ENCODE measurements at places on chromosomes 2 and 18. TPM values are rescaled to one million over a fixed set of nuclear protein-coding genes. Genes with fewer than 3 reads are reported as not detected.

GRCh38 chr2:226121046-226121738, 678.4 kb downstream of the IRS1 start:
- no peak for DNase-seq

DNA sequence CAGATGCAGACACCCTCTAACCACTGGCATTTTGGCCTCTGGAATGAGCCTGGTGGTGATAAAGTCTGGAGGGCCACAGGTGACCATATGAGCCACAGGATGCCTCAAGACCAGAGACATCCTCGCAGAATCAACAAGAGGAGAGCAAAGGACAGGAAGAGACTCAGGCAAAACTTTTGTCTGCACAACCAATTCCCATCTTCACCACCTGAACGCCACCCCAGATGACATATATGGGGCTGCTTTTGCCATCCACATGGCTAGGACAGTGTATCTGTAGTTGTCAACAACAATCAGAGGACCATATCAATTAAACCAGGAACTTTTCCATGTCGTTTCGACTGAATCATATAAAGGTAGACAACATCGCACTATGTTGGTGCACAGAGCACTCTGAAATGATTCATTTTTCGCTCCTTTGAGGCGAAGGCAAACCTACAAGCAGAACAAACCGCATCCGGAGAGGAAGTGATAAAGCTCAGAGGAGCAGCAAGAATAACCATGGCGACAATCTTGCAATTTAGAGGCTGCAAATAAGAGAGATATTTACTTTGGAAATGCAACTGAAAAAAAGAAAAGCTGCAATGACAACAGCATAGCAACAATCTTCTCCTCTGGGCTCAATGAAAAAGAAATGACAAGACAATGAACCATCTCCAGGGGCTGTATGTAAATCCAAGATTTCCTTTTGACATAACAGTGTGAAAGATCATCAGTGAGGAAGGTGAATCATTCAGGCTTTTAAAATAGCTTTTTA, 204.5 kb downstream of the ARL4C start:
- DNase-seq, result no peak

DNA sequence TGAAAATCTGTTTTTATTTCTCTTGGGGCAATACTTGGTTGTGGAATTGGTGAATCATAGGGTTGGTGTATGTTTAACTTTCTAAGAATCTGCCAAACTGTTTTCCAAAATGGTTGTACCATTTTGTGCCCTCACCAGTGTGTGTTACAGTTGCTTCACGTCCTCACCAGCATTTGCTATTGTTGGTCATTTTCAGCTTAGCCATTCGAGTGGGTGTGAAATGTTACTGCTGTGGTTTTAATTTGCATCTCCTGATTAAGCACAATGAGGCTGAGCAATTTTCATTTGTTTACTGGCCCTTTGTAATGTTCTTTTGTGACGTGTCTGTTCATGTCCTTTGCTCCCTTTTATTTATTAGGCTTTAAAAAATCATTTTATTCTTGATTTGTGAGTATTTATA, 49.7 kb downstream of the FOSL2 start:
- no peak for DNase-seq

- no peak for DNase-seq
Observed at GRCh38 chr2:26017464-26018183, 16.3 kb upstream of the RAB10 start.

- no peak for DNase-seq
Observed at GRCh38 chr2:120976501-120977307, 241.0 kb downstream of the GLI2 start.

DNA sequence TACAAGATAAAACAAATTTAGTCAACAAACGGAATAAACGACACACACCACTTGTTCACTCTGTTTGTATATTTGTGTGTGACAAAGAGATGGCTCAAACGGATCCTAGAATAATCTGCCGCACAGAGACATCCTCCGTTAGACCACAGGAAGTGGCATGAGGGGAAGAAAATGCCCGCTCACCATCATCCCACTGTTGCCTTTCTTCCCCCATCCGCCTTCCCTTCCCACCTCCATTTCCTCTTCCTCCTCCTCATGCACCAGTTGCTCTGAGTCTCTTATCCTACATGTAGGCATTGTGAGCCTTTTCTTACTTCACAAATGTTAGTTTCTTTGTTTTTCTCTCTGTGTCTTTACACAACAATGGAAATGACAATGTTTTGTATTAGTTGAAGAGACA, 228.5 kb upstream of the SMIM21 start:
- DNase-seq, result no peak

GRCh38 chr2:65344689-65345088, 87.7 kb downstream of the SPRED2 start:
- no peak for DNase-seq

- DNase-seq, result no peak
Observed at GRCh38 chr2:67295406-67295805, 101.7 kb upstream of the ETAA1 start.

DNA sequence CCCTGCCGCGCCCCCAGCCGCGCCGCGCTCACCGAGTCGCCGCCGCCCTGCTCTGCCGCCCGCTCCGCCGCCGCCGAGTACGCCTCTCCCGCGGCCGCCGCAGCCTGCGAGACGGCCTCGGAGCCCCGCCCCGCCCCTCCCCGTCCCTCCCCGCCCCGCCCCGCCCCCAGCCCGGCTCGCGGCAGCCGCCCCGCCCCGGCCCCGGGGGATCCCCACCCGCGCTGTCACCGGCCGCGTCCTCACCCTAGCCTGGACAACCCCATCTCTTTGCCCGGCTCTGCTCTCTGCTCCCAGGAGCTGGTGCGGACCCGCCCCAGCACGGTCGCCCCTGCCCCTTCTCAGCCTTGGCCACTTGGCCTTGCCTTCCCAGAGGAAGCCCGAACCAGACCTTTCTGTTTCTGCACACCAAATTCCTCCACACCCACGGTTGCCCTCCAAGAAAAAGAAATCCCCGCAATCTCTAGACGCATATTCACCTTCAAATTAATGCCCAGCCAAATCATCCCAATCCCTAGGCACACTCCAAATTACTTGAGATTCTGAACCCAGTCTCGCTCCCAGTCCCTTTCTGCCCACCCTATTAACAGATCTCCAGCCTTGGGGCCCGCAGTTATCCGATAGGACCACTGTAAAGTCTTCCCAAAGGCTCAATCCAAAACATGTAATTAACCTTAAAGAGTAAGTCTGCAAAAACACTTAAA, at the start of gene CYRIA:
Gene CYRIA (minus strand): TSS at position 87 of the 701 bp plus-strand sequence. CDS start 77,715 bp downstream, outside the sequence.
- DNase-seq, result no peak

DNA sequence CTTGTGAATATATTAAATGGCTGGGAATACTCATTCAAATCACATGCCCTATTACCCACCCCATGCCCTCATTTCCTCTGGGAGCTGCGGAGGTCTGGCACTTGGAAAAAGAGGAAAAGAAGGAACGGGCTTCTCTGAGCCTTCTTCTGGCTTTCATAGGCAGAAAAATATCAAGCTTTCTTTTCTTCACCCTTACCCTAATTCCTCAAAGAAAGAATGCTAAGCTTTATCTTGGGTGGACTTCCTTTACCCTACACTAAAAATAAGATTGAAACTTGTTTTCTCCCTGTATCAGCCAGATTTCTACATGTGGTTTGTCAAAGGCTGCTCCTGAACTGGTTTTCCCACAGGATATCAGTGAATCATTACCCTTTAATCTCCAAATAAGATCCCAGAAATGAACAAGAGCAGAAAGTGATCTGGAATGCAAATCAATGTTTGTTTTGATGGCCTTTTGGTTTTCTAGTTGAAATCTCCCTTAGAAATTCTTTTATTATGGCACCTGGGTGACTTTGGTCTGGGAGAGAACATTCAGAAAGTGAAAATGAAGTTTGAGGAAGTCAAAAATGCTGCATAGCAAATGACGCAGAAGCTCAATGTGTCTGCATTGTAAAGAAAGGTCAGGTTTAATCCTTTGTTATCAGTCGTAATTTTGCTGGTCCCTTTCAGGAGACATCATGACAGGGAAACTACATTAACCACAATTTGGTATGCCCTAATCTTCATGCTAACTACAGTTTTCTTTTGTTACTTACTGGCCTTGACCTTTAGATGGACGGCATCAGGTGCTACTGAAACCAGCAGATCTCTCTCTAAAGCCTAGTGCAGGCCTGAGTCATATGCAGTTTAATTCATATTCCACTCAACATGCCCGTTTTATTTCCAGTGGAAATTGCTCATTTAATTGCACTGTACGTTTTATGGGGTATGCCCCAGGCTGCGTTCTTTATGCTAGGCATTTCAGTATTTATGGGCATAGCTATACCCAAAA, 46.6 kb upstream of the HNRNPA3 start:
- no peak for DNase-seq

DNA sequence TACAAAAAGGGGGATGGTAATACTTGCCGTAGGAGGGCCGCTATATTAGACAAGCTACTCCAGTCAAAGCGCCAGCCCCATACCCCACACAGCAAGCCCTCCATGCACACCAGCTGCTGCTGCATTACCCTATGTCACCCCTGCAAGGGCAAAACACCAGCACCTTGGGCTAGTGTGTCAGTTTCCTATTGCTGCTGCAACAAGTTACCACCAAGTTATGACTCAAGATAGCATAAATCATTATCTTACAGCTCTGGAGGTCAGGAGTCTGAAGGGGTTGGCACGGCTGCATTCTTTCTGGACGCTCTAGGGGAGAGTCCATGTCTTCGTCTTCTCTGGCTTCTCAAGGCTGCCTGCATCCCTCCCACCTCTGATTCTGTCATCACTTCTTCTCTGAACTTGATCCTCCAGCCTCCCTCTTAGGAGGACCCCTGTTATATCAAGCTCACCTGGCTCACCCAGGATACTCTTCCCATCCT, 88.6 kb upstream of the ACAA2 start:
- DNase-seq, result no peak

- DNase-seq, result no peak
Observed at GRCh38 chr2:109256921-109257320, 127.9 kb downstream of the SH3RF3 start.

DNA sequence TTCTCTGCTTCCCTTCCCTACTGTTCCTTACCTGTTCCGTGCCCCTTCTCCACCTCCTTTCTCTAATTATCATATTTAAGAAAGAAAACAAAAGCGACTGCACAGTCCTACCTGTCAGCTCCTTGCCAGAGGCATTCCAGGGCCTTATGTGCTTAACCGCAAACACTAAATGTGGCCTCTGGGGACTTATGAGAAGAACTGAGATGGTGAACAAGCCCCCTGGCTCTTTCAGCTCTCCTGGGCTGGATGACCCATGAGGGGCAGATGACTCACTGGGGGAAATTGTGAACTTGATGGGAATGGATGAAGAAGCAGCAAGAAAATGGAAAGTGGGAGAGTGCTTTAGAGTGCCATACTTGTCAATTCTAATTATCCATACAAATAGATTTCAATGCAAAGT, 106.3 kb upstream of the LYPD1 start:
- no peak for DNase-seq

DNA sequence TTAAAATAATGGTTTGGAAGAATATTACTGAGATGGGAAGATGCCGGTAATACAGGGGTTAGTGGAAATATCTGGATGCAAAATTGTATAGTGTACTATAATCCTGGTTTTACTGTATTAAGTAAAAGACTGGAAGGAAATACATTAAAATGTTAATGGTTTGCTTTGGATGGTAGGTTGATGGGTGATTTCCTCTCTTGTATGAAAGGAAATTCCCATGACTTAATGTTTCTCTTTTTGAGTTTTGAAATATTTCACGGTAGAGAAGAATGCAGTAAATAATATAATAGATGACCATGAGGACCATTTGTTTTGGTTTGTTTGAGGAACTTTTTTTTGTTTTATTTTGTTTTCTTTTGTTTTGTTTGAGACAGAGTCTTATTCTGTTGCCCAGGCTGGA, 8.2 kb downstream of the SPTBN1 start:
- no peak for DNase-seq

ELOA2 gene
- total RNA-seq, result 0.38 TPM

MPP4 gene
- total RNA-seq, result not detected

SCN9A gene
- 0.45 TPM for total RNA-seq

ZSWIM2 gene
- not detected for total RNA-seq

Data from esophagus squamous epithelium (tissue), 5 donors.